SJCRH30 (cell line): ENCODE measurements at places on chromosomes 11 and 22.

GRCh38 chr11:46431211-46431610 lies 39.6 kb upstream of the CHRM4 start:
- DNase-seq, result no peak

GRCh38 chr11:129364143-129364654 lies 11.4 kb upstream of the BARX2 start:
- peak; percentile 85 for DNase-seq

GRCh38 chr22:45684752-45685574 lies 13.3 kb downstream of the ATXN10 start:
- DNase-seq, result no peak

- DNase-seq, result no peak
Measured at GRCh38 chr11:65135633-65136145, 1.4 kb upstream of the SYVN1 start.

GRCh38 chr11:86947541-86947940 lies 7.7 kb downstream of the FZD4 start:
- no peak for DNase-seq

GRCh38 chr11:29272019-29272654 lies 744.7 kb downstream of the KCNA4 start:
- no peak for DNase-seq

GRCh38 chr11:134086376-134086775 lies 17.5 kb downstream of the JAM3 start:
- DNase-seq, result no peak

- no peak for DNase-seq
Measured at GRCh38 chr22:29022101-29022817, 39.4 kb downstream of the C22orf31 start.

GRCh38 chr11:35326266-35326879 lies 93.0 kb downstream of the SLC1A2 start:
- no peak for DNase-seq

- no peak for DNase-seq
Measured at GRCh38 chr22:28024422-28024888, 105.4 kb upstream of the PITPNB start.

GRCh38 chr11:30740091-30740490 lies 153.9 kb upstream of the MPPED2 start:
- no peak for DNase-seq

GRCh38 chr11:816433-816779 lies 2.3 kb upstream of the PNPLA2 start:
- no peak for DNase-seq

DNA sequence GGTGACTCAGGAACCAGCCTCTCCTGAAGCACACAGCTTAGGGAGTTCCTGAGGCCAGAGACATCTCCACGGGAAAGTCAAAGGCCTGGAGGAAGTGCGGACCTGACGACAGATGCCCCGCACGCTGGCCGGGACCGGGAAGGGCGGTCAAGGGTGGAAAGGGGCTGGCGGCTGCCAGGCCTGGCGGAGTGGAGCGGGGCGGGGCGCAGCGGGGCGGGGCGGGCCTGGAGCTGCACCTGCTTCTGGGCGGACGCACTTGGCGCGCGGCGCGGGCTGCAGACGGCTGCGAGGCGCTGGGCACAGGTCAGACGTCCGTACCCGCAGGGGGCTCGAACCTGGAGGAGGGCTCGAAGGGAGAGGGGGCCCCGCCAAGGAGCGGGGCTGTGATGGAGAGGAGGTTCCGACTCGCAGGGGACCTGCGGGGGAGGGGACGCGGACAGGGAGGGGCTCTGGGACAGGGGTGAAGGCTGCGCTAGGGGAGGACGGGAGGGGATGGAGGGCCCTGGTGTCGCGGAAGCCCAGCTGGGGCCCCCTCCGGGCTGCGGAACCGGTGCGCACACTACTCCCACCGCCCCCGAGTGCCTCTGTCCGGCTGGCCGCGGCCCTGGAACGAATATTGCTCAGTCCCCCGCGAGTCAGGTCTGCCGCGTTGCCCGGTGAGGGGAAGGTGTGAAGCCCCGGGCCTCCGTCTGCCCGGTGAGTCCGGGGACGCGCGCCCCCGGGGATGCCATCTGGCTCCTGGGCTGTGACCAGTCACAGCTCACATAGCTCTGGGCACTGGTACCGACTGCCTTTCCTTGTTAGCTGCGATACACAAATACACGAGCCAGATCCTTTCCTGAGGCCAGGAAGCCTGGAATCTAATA lies at the start of gene TMEM45B:
TMEM45B (plus strand) TSS at position 253 of the 866 bp plus-strand sequence. CDS start 36,635 bp downstream, outside the sequence.
- DNase-seq, result no peak

GRCh38 chr22:20080445-20080775 lies 369 bp downstream of the DGCR8 start:
- peak; percentile 63 for DNase-seq

GRCh38 chr11:13335319-13335718 lies 57.7 kb downstream of the BMAL1 start:
- DNase-seq, result peak; percentile 83

GRCh38 chr11:86072211-86072610 lies 3.3 kb upstream of the PICALM start:
- DNase-seq, result no peak

DNA sequence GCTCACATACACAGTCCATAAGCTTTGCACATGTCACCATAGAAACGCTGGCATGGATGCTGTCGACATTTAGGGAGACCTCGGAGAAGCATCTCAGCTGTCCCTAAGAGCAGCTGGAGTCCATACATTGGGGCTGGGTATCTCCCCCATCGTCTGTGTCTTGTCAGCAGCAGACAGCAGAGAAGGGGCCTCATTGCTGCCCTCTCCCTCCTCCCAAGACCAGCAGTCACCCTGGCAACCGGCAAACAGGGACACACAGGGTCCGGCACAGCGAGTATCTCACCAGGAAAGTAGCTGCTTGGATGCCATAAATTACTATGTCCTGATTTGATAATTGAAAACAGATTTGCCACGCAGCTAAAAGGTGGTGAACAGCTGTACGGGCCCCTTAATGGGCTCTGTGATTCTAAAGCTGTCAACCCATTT lies 84.4 kb downstream of the CD44 start:
- DNase-seq, result peak; percentile 22

- DNase-seq, result peak; percentile 66
Measured at GRCh38 chr11:75597636-75598035, 35.6 kb downstream of the SERPINH1 start.

GRCh38 chr11:132058211-132058772 lies 687.9 kb downstream of the NTM start:
- DNase-seq, result peak; percentile 4

GRCh38 chr11:36023922-36024321 lies 80.1 kb downstream of the LDLRAD3 start:
- DNase-seq, result no peak

DNA sequence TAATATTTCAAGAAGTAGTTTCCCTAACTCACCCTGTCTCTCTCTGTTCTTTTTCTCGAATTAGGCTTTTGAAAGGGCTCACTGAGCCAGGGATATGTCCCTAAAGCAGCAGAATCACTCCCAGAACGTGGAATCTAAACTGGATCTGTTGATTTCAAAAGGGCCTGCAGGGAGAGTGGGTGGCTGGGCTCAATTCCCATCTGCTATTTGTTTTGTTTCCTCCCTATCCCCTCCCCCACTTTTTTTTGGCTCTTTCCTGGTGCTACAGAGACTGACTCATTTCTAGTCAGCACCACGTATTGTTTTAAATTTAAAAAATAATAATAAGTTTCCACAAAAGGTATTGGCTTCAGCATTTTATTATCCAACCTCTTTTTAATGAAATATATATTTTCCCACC lies 961.5 kb downstream of the FAM181B start:
- DNase-seq, result no peak

DNA sequence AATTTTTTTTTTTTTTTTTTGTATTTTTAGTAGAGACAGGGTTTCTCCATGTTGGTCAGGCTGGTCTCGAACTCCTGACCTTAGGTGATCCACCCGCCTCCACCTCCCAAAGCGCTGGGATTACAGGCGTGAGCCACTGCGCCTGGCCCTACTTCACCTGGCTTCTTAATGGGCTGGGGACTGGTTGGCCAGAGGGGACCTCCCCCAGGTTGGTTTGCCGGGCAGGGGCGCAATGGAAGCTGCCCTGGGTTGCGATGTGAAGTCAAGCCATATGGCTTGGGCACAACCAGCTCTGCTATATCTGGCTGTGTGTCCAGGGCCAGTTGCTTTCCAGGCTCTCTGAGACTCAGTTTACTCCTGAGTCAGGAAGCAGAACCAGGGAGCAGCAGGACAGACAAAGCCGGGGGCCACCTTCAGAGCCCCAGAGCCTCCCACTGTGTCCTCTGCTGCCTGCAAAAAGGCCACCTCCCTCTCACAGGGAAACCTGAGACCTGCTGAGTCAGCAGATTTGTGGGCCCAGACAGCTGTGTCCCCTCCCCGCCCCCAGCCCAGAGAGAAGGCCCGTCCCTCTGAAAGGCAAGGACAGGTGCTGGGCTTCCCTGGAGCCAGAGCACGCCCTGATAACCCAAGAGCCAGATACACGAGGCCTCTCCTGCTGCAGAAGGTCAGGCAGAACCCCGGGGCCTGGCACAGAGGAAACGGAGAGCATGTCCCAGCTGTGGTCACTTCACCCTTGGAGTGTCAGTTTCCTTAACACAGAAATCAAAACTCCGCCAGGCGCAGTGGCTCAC lies 29.2 kb upstream of the DAGLA start:
- DNase-seq, result peak; percentile 98

- no peak for DNase-seq
Measured at GRCh38 chr11:12890476-12890875, 118.6 kb upstream of the RASSF10 start.
